Hematopoietic multipotent progenitor cell (in vitro differentiated cells): ENCODE measurements at places on chromosomes 5 and 9. TPM values are rescaled to one million over a fixed set of nuclear protein-coding genes. Genes with fewer than 3 reads are reported as not detected.
A peak's percentile ranks its signal among the peaks of the same experiment; 100 is the strongest.

Gene ACTBL2
- total RNA-seq = not detected

Gene INSYN2B
- total RNA-seq = not detected

Gene FBP2
- not detected for total RNA-seq

- DNase-seq = no peak
Observed at GRCh38 chr5:123092696-123093095, 3.7 kb downstream of the PRDM6 start.

- no peak for DNase-seq
Observed at GRCh38 chr9:102434545-102434944, 560.6 kb upstream of the CYLC2 start.

Gene CORO2A
- total RNA-seq = 3.5 TPM

Gene SHB
- total RNA-seq = 2.2 TPM

DNA sequence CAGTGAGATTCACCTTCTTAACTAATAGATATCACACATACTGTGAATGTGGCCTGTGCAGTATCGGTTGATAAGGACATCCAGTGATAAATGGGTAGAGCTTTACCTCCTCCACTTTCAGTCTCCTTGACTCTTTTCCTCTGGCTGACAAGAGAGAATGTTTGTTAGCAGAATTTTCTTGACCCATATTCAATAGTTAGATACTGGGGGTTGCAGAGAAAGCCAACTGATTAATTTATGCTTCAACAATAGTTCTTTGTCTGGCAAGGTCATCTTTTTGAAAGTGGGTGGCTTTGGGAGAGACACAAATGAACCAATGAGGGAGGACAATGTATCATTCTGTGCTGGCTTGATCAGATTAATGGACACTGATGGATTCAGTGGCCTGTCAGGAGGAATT, 30.3 kb downstream of the TTC23L start:
- DNase-seq = no peak

Gene ADAMTS16
- total RNA-seq = not detected

- no peak for DNase-seq
Observed at GRCh38 chr9:105054491-105054890, 126.5 kb upstream of the ABCA1 start.

DNA sequence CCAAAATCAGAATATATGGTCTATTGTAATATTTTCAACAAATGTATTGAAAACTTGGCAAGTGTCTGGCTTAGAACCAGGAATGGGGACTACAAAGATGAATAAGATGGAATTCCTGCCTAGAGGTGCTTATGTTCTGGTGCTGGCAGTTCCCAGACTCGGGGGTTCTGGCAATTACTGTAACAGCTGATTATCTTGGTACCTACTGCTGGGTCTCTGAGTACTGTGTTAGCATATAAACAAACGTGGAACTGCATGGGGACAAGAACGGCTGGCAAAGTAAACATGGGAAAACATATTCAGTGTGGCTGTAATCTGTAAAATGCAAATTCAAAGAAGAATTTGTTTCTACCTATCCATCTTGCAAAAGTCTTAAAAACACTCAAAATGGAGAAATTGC, 89.9 kb downstream of the SLC24A2 start:
- DNase-seq = no peak

GRCh38 chr5:93612855-93613243, 29.8 kb downstream of the NR2F1 start:
- DNase-seq = no peak

Gene SLC34A1
- total RNA-seq = under 0.01 TPM

- no peak for DNase-seq
Observed at GRCh38 chr9:19233344-19233743, 2.9 kb downstream of the DENND4C start.

GRCh38 chr5:168822248-168822744, 243.1 kb upstream of the PANK3 start:
- DNase-seq = no peak

GRCh38 chr9:72930828-72931227, 22.0 kb downstream of the ALDH1A1 start:
- DNase-seq = no peak

GRCh38 chr9:89497978-89498851, at the start of gene SEMA4D:
Gene SEMA4D, minus strand, starts transcription at chr9:89498113. Its CDS starts 92,657 bp downstream, at chr9:89405456.
- peak; percentile 76 for DNase-seq

DNA sequence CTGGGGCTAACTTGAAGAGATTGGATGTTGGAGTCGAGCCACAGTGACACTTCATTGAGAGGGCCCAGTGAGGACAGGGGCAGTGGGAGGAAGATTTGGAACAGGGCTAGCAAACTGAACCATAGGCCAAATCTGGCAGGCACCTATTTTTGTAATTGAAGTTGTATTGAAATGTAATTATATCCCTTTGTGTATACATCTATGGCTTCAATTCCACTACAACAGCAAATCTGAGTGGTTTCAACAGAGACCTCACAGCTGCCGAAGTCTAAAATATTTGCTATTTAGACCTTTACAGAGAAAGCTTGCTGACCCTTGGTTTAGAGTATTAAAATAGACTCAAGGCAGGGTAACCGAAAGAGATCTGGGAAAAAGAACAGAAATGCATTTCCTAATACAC, 4.7 kb upstream of the TNFSF8 start:
- no peak for DNase-seq

DNA sequence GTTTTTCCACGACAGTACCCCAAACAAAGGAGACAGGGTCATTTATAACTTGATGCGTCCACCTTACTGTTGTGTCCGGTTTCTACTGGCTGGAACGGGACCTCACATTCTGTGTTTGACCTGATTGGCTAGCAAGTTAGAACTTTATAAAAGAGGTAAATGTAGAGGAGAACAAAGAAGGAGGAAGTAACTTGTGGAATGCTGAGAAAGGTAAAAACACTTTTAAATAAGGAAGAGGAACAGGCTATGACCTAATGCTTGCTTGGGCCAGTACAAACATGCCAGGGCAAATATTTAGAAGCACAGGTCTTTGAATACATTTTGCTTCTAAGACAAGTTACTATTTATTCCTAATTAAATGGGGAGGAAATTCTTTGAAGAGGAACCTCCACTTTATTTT, 251.6 kb downstream of the KIAA0825 start:
- no peak for DNase-seq

DNA sequence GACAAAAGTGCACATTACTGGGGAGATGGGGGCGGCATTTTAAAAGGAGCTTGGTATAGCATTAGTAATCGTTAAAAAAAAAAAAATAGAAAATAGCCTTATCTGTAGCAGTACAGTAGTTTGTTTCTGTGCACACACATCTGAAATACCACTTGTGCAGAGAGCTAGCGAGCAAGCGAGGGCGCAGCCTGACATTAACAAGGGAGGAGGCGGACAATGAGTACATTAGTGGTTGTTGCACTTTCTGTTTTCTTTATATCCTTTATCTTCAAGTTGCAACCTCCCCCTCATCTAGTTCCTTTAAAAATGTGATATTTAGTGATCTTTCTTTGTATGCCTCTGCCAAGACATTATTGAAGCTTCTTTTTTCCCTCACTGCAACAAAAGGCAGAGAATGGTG, 880 bp upstream of the PTPDC1 start:
- no peak for DNase-seq

- DNase-seq = no peak
Observed at GRCh38 chr5:98368141-98368540, 405.3 kb upstream of the RGMB start.

DNA sequence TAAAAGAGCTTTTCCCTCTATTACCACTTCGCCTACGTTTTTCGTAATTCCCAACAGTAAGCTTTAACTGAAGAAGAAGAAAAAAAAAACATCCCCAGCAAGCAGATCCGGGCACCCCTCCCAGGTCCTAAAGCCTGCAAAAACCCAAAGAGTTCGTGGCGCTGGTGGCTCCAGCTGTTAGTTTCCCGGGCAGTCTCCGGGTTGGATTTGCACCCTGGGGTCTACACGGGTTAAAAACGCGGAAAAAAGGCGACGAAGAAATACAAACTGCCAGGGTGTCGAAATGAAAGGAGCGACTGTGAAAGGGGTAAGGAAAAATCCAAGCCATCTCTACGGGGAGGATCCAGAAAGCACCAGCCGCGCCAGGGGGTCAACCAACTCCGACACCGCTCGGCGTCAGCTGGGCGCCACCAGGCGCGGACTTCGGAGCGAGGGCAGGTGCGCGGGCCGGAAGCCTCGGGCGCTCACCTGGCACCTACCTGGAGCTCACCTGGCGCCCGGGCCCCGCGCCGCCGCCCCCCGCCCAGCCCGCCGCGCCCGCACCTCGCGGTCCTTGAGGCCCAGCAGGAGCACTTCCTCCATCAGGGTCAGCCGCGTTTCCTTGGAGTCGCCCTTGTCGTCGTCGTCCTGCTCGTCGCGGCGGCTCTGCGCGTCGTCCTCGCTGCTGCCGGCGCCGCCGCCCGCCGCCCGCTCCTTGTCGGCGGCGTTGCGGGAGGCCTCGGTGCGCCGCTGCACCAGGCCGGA, 680 bp downstream of the GOLPH3 start:
- DNase-seq = peak; percentile 63
